Right lobe of liver (tissue), 6 donors: ENCODE measurements at places on chromosomes 11 and 22.

DNA sequence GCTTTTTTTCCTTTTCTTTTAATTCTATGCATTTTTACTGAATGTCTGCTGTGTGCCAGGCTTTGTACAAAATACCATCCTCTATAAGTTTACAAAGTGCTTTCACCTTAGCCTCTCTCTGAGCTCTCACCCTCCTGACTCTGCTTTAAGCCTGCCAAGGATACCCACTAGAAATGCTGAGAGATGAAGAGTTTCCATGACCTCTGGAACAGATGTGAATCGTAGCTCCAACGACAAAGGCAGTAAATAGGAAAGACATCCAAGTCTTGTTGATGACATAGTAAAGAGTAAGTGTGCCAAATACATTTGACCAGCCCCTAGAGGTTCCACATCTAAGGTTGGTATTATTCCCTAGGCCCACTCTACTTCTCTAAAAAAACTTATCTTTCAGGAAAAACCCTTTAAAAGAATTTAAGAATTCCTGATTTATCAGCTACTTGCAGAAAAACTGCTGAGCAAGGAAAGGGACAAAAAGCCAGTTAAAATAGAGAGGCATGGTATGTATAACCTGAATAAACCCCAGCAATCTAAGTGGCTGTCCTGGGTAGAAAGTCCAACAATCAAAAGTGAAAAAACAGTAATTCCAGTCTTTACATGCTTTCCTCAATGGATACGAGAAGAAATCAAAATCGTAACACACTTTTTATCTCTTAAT is 45.4 kb downstream of the GAB2 start:
- no peak for DNase-seq
- no peak overlapping the region for H3K4me3 ChIP-seq
- H3K27ac ChIP-seq = no peak overlapping the region
- H3K4me1 ChIP-seq = no peaks in the 10 kb centered on the region
- H3K27me3 ChIP-seq = no peaks in the 10 kb centered on the region

DNA sequence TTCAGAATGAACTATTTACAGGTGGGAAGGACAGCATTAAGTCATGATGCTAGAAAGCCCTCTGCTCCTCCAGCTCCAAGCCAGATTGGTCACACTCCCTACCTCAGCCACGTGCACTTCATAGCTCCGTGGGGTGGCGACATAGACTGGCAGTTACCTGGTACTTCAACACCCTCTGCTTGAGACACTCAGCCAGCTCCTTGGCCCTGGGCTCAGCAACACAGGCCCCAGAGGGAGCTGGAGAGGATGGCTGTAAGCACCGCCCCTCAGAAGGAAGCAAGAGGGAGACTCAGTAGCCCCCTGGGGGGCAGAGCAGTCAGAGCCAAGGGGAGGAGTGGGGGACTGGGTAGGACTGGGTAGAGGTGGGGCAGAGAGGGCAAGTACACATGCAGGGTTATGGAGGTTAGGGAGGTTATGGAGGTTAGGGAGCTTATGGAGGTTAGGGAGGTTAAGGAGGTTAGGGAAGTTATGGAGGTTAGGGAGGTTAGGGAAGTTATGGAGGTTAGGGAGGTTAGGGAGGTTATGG is 102.1 kb upstream of the BID start:
- no peak overlapping the region for H3K4me3 ChIP-seq
- no peak overlapping the region for H3K27ac ChIP-seq
- peaks cover 19% of the 10 kb centered on the region for H3K36me3 ChIP-seq
- no peaks in the 10 kb centered on the region for H3K27me3 ChIP-seq

- no peaks in the 10 kb centered on the region for H3K27me3 ChIP-seq
- no peaks in the 10 kb centered on the region for H3K36me3 ChIP-seq
- no peaks in the 10 kb centered on the region for H3K4me1 ChIP-seq
- DNase-seq = no peak
Observed at GRCh38 chr11:126917531-126918204, 82.9 kb downstream of the KIRREL3 start.

DNA sequence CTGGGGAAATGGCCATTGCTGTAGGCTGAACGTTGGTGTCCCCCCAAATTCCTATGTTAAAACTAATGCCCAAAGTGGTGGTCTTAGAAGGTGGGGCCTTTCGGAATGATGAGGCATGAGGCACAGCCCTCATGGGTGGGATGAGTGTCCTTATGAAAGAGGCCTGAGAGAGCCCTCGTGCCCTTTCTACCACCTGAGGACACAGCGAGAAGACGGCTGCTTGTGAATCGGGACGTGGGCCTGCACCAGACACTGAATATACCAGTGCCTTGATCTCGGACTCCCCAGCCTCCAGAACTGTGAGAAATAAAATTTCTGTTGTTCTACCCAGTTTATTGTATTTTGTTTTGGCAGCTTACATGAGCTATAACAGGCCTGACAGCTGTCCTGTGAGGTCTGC is 162.9 kb upstream of the B3GAT1 start:
- no peak overlapping the region for H3K27ac ChIP-seq
- no peaks in the 10 kb centered on the region for H3K27me3 ChIP-seq
- no peaks in the 10 kb centered on the region for H3K36me3 ChIP-seq
- H3K4me3 ChIP-seq = no peak overlapping the region

GRCh38 chr11:66393954-66394353 is 22.4 kb upstream of the SLC29A2 start:
- no peak overlapping the region for H3K27ac ChIP-seq
- H3K4me3 ChIP-seq = no peak overlapping the region
- no peak for DNase-seq
- H3K27me3 ChIP-seq = no peaks in the 10 kb centered on the region
- H3K4me1 ChIP-seq = no peaks in the 10 kb centered on the region
